Activated T-helper 1 cell treated with anti-CD3 and anti-CD28 coated beads, Interleukin-2, amount 50 U/mL, for 16 hours (primary cell): ENCODE measurements at places on chromosomes 6 and 20.

GRCh38 chr6:146331013-146331412 is 212.6 kb upstream of the RAB32 start:
- DNase-seq: no peak

DNA sequence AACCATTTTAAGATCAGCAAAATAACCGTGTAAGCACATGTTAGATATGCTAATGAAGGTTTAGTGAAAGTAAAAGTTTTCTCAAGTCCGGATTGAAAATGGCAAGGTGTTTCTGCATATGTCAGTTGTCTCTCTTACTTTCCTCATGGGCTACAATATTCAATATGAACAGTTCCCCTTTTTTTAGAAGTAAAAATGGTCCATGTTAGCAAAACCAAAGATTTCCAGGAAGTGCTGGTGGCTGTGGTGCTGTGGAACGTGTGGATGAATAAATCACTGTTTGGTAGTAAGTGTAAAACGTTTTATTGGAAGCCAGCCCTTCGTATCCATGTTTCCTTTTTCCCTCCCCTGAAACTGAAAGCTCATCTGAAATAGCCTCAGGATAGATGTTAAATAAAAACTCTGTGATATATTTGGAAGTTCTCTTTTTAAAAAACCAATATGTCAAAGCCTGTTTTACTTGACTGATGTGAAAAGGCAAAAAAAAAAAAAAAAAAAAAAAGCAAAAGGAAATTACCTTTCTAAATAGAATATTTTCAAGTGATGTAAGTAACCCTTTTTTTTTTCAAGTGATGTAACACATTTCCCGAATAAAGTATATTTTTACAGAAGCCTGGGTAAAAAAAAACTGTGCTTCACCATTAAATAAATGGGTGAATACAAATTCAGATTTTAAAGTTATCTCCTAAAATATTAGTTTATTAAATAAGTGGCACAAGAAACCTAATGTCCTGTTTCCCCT is 41.9 kb downstream of the PLEKHG1 start:
- DNase-seq: no peak

DNA sequence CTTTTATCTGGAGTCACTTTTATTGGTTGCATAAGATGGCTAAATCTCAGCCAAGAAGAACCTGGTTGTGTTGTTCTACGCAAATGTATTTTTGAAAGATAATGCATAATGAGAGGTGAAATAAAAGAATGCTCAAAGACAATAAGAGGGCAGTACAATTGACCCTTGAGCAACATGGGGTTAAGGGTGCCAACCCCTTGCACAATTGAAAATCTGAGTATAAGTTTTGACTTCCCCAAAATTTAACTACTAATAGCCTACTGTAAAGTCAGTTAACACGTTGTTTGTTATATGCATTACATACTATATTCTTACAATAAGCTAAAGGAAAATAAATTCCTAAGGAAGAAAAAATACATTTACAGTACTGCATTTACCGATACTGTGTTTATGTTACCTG is 5.9 kb downstream of the RNF146 start:
- no peak for DNase-seq

DNA sequence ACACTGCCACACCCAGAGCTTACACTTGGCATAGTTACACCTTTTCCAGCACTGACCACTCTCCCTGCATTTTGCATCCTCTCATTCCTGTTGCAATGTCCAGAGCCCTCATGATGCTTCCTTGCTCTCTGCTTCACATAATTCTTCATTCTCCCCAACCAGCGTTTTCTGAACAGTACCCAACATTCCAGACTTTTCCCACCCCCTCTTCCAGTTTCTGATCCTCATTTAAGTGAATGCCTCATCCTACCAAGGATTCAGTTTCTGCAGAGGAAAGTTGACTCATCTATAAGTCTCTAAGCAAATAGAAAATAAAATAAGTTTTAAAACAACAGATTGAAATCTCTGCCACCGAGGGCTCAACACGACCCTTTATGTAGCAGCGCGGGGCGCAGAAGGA is 321.3 kb upstream of the TCF21 start:
- no peak for DNase-seq

- no peak for DNase-seq
Observed at GRCh38 chr6:75429061-75429703, 64.4 kb downstream of the FILIP1 start.

- peak; percentile 70 for DNase-seq
Observed at GRCh38 chr6:90274451-90275030, 22.1 kb downstream of the BACH2 start.

- DNase-seq: no peak
Observed at GRCh38 chr6:105603788-105604586, 201.1 kb upstream of the PREP start.

GRCh38 chr6:84805145-84805544 is 40.7 kb upstream of the TBX18 start:
- DNase-seq: no peak

DNA sequence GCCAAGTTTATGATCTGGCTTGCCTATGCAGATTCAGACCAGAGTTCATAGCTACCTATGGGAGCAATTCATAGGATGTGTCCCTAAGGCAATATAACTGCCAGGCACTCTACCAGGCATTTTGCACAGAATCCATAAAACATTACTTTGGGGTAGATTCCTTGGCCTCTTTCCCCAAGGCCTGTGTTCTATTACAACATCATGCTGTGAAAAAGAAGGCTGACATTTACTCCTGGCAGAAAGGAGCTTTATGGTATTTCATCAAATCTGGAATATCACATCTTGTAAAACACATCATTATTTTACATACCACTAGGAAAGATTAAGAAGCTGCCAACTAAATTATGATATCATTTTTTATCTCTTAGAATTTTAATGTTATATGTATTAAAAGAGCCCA is 287.0 kb upstream of the MARCKS start:
- no peak for DNase-seq

GRCh38 chr6:53730767-53731166 is 64.0 kb upstream of the LRRC1 start:
- DNase-seq: no peak

GRCh38 chr6:41228616-41229015 is 467 bp downstream of the TREML4 start:
- DNase-seq: no peak

GRCh38 chr6:117531346-117531745 is 48.9 kb downstream of the DCBLD1 start:
- no peak for DNase-seq

- DNase-seq: no peak
Observed at GRCh38 chr6:152634773-152635172, 2.4 kb downstream of the SYNE1 start.

DNA sequence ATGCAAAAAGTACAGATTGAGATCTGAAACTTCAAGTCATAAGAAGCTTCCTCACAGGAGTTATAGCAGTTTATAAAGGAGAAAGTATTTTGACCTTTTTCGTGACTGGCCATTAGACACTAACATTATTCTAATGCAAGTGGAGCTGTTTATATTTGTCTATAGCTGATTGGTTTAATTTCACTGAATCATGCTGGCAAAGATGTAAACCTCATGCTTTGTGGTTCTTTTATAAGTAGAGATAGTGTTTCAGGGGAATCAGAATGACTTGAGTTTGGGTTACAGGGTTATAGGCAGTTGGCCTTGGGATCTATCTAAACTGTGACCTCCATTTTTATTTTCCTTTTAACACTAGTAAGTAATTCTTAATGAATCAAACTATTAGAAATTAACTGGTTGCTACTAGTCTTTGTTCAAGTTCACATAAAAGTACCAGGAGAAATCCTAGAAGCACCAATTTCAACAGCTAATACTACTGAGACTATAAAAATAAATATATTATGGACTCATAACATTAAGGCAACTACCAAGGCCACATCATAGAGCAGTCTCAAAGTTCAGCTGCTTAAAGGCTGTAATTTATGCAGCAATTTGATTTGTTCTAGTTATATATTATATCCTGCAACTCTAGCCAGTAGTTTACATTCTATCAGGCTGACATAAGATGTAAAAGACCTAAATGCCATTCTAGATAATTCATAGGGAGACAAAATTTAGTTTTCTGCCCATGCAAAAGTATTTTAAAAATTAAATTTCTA is 94.0 kb downstream of the RNGTT start:
- no peak for DNase-seq

- DNase-seq: no peak
Observed at GRCh38 chr6:33490198-33490597, 35.8 kb downstream of the ZBTB9 start.

- no peak for DNase-seq
Observed at GRCh38 chr20:38435555-38435939, 419 bp upstream of the SNHG17 start.

GRCh38 chr20:62995898-62996595 is 10.7 kb downstream of the BHLHE23 start:
- DNase-seq: no peak

GRCh38 chr6:163530406-163530805 is 115.9 kb downstream of the QKI start:
- no peak for DNase-seq

GRCh38 chr20:33472868-33473435 is 16.9 kb upstream of the CBFA2T2 start:
- DNase-seq: no peak

DNA sequence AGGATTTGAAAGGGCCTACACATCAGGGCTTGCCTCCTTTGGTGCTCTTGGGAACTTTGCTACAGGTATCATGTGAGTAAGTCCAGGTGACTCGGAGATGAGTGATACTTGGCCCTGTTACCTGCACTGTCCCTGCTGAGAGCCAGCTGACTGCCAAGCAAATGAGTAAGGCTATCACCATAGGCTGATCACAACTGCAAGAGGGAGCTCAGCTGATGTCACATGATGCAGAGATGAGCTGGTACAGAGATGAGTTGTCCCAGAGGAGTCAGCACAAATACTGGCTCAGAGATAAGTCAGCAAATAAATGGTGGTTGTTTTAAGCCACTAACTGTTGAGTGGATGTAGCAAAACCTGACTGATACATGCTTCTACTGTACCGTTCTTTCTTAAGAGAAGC is 41.4 kb downstream of the LAMP5 start:
- DNase-seq: no peak

GRCh38 chr6:41546866-41547798 is 951 bp downstream of the FOXP4 start:
- DNase-seq: no peak

GRCh38 chr6:33610779-33611732 is 10.1 kb upstream of the ITPR3 start:
- no peak for DNase-seq

DNA sequence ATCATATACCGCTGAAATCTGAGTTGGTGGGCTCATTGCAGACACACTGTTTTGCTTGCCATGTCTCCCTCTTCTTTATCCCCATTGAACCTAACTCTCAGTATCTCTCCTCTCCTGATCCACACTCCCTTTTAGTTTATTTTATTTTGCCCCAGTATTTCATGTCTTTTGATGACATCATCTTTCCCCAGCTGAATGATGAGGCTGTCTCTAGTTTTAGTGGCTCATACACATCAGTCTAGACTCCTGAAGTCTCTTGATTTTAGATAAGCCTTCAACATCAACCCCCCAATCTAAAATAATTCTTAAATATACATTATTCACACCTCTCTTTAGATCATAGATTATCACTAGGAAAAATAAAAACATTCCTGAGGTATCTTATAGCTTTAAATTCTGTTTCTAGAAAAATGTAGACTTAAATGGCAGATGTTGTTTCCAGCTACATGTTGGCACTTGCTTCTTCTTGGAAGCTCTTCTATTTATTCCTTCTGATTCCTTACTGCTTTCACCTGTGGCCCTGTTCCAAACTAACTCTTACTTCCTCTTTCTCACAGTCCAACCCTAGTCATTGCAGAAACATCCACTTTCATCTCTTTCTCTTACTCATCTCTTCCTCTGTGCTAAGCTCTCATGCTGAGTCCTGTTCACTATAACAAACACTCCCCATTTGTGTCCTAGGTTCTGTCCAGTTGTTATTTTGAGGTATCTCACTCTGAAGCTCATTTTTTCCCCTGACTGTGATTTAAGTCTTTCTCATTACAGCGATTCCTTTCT is 191.9 kb upstream of the SLC35B3 start:
- no peak for DNase-seq

GRCh38 chr6:109397020-109397419 is 14.8 kb upstream of the CD164 start:
- DNase-seq: no peak

- no peak for DNase-seq
Observed at GRCh38 chr20:47675190-47676142, 109.8 kb downstream of the SULF2 start.

- no peak for DNase-seq
Observed at GRCh38 chr20:61937146-61937962, 128.3 kb downstream of the TAF4 start.

DNA sequence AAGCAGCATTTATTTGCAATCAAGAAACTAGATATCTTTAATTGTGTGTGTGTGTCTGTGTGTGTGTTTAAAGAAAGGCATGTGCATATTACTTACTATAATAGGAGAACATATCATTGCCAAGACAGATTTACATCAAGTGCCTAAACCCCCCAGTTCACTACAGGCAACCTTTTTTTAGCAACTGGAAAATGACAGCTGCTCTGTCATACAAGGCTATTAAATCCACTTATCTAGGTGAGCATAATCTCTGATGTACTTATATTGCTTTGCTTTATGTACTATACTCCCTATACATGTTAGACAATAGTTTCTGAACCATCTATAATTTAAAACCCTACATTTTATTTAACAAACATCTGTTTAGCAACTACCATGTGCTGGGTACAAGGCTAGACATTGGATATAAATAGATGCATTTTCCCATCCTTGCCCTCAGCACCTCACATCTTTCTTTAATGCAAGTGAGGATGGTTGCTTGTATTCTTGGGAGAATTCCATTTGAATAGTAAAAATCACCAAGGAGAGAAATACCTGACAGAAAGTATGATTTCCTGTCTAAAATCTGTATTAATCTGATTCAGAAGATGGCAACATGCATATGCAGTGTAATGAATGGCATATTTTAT is 398.3 kb downstream of the LAMA2 start:
- DNase-seq: no peak

- no peak for DNase-seq
Observed at GRCh38 chr6:136387316-136387715, 97.7 kb upstream of the BCLAF1 start.

GRCh38 chr20:45282700-45283550 is 23.7 kb upstream of the RBPJL start:
- no peak for DNase-seq

GRCh38 chr6:101110814-101111213 is 229.7 kb upstream of the ASCC3 start:
- no peak for DNase-seq

DNA sequence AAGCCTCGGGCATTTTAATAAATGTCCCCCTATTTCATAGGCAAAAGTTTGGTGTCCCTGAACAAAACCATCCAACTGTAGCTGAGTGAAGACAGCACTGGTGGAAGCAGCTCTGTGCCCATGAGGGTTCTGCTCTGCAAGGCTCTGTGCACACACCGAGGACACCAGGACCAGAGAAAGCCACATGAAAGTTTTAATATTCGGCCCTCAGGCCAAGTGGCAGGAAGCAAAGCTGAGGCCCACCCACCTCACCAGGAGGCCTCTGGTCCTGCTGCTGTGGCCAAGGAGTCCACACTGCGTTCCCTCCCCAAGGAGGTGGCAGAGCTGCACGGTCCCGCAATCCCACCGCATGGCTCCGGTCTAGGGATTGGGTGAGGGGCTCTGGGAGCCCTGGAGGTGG is 62.6 kb upstream of the RPS6KA2 start:
- no peak for DNase-seq
